HepG2 (cell line): ENCODE measurements at places on chromosomes 2 and 18.

DNA sequence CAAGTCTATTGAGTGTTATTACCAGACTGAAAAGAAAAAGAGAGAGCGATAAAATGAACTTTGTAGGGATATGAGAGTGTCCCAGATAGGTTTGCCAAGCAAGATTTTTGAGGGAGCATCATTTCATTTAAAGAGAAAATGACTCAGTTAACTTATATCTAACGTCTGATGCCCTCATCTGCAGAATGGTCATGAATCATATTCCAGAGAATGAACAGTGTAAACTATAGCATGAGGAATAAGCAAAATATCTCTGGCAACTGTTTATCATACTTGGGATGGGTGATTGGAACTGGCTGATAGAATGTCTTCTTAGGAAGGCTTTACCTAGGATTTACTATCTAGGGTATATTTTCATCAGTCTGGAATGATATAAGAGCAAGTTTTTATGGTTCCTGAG, 289.4 kb downstream of the CMPK2 start:
- no peak for DNase-seq
- H3K27ac ChIP-seq = no peak overlapping the region
- H3K4me1 ChIP-seq = no peaks in the 10 kb centered on the region
- H3K36me3 ChIP-seq = no peaks in the 10 kb centered on the region
- H3K4me3 ChIP-seq = no peak overlapping the region

DNA sequence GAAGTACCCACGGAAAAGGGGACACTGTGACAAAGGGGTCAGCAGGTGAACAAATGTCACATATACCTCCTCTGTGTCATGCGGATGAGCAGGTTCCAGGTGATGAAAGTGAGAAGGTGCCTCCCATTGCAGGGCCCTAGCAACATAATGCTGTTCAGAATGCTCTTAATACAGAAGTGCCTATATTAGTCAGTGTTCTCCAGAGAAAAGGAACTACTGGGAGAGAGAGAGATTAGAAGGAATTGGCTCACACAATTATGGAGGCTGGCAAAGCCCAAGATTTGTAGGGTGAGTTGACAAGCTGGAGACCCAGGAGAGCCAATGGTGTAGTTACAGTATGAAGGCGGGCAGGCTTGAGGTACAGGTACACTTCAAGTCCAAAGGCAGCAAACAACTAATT, 98.1 kb upstream of the CDC42EP3 start:
- no peak overlapping the region for H3K4me3 ChIP-seq
- DNase-seq = no peak
- H3K27ac ChIP-seq = no peak overlapping the region
- no peaks in the 10 kb centered on the region for H3K36me3 ChIP-seq
- H3K4me1 ChIP-seq = no peaks in the 10 kb centered on the region
- H3K27me3 ChIP-seq = no peaks in the 10 kb centered on the region; the same call in 1 of the 2 replicates

DNA sequence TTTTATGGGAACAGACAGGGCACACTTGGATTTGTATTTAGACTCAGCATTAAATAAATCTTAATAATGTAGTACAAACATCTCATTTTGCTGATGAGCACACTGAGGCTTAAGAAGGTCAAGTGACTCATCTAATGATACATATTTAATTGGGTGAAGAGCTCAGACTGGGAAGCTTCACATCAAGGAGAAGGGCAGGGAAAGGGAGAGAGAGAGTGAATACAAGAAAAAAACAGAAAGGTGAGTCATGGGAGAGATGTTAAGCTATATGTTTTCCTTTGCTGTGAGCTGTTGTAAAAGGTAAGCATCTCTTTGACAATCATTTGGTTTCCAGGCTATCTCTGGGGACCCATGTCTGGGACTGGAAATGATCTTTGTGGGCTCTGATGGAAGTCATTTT, 277.8 kb downstream of the SETBP1 start:
- H3K4me3 ChIP-seq = no peak overlapping the region
- DNase-seq = no peak
- no peaks in the 10 kb centered on the region for H3K4me1 ChIP-seq

GRCh38 chr2:237156031-237156856, 70.6 kb downstream of the COPS8 start:
- DNase-seq = no peak
- H3K27ac ChIP-seq = no peak overlapping the region
- H3K4me1 ChIP-seq = no peaks in the 10 kb centered on the region
- H3K27me3 ChIP-seq = 0 out of 3 replicates have a peak, but pooled peaks cover 17% of the 10 kb centered on the region
